ENCODE measurements at places on chromosomes 11 and 22.

DNA sequence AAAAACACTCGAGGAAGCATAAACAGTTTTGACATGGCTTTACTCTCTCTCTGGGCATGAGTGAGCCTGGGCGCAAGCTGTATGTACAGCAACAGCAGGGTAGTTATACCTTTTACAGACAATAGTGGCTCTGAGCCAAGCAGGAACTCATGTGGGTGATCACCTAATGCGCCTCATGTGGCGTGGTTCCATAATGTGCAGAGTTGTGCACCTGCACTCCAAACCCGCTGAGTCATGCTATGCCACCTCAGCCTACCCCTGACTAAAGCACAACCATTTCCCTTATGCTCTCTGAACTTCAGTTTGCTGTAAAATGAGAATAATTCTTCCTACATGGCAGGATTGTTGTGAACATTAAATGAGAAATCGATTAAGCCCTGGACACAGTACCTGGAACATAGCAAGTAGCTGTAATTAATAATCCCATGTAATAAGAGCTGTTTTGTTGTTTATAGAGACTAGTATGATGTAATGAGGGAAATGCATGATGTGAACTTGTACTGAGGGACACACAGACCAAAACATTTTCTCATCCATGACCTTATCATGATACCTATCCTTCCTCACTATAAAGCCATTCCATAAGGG lies 71.6 kb downstream of the CCDC34 start:
- DNase-seq: no peak

GRCh38 chr11:83097429-83098075 lies 25.9 kb upstream of the RAB30 start:
- DNase-seq: no peak

DNA sequence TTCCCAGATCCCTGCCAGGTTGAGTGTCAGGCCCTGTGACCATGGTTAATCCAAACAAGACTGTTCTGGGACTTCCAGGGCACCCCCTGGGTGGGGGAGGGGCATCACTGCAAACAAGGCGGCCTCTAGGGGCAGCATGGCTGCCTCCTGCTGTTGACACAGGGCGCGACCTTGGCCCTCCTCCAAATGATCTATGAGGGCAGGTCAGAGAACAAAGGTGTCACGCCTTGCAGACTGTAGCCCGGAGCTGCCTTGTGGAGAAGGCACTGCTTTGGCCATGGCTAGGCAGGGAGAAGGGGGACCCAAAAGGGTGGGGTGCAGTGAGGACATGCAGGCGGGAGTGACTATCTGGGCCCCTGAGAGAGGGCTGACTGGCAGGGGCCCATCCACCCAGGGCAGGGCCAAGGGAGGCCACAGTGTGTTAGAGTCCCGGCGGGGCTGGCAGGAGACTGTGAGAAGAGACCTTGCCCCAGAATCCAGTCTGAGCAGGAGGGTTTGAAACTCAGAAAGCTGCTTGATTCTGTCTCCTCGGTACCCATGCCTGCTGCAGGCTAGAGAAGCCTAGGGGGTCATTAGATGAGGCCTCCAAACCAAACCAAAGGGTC lies 35.6 kb downstream of the KCNC1 start:
- DNase-seq: no peak

DNA sequence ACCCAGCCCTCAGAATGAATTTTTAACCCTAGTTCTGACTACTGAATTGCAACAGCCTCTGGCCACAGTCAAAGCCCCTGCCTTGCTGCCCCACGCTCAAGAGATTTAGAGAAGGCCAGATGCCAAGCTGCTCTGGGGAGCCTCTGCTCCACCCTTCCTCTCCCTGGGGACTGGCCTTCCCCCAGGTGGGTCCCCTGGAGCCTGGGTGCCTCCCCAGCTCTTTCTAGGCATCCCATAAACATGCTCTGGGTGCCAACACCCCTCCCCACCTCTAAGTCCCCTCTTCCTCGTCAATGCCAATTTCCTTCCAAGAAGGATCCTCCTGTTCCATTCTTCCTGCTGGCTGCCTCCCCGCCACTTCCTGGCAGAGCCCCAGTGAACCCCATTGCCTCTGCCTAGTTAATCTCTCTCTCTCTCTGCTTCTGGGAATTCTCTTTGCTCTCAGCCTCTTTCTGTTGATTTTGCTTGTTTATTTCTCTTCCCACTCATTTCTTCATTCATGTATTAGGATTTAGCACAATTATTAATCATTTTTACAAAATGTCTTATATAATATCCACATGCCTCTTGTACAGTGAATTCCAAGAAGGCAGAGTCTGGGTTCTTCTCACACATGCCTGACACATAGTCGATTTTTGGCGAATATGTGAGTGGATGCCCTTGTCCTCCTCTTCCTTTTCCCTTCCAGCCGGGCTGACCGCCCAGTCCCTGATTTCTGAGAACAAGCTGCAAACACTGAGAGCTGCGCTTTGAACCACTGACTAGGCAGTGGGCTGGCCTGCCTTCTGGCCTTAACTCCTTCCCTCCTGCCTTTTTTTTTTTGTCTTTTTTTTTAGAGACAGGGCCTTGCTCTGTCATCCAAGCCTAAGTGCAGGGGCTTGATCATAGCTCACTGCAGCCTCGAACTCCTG lies 17.5 kb downstream of the UQCR10 start:
- no peak for DNase-seq

DNA sequence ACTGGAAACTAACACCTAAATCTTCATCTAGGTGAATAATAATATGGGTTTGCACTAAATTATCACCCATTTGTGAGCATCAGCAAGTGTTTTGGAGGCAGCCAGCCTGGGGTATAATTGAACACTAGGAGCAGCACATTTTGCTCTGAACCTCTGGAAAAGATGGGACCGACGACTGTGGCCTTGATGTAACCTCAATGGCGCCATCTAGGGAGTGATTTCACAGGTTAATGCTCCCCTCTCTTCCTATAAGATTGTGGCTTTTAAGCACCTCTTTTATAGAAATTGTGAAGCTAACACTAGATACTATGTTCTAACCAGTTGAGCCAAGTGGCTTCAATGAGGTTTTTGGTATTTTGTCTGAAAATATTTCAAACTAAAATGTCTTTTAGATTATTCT lies 203.7 kb downstream of the NELL1 start:
- no peak for DNase-seq

DNA sequence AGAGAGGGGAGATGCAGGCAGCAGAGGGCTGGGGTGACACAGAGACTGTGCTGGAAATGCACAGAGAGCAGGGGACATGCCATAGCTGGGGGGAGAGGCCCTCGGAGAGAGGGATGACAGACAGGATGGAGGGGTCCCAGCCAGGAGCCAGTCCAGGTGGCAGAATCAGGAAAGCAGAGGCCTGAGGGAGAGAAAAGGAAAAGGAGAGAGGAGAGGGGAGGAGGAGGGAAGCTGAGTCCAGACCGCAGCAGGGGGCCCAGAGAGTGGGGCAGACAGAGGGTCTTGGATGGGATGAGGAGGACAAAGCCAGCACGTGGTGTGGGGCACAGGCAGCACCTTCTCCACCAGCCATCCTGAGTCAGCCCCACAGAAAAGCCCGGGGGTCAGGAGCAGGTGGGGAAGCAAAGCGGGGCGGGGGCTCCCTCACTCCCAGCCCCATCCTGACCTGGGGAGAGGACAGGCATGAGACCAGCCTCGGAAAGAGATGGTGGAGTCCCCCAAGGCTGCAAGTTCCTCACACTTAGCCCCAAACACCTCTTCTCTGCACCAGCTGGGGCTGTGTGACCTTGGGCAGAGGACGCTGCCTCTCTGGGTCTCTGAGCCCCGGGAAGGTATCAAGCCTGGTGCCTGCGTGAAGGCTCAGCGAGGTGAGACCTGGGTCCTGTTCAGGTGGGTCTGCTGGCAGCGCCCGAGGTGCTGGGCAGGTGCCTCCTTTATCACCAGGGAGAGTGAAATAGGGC lies 48.0 kb downstream of the IGLL1 start:
- no peak for DNase-seq

GRCh38 chr11:31607914-31608313 lies 98.3 kb downstream of the ELP4 start:
- DNase-seq: no peak

GRCh38 chr11:61814247-61814957 lies 2.4 kb downstream of the FADS1 start:
- DNase-seq: no peak

- DNase-seq: no peak
Measured at GRCh38 chr11:133819746-133820315, 25.5 kb downstream of the SPATA19 start.

- no peak for DNase-seq
Measured at GRCh38 chr11:44632466-44633123, 67.1 kb downstream of the CD82 start.

DNA sequence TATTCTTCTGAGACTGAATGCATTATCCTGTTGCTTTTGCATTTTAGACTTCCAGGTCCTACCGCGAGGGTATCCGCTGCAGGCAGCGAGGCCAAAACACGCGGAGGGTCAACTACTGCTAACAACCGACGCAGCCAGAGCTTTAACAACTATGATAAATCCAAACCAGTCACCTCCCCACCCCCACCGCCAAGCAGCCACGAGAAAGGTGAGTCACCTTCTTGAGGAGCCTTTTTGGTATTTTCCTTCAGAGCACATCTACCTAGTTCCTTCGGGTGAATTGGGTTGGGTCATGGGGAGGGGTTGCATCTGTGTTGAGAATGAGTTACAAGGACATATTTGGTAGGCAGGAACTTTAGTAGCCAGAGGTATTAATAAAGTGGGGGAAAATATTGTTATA lies 179.8 kb downstream of the NAV2 start:
- DNase-seq: no peak

DNA sequence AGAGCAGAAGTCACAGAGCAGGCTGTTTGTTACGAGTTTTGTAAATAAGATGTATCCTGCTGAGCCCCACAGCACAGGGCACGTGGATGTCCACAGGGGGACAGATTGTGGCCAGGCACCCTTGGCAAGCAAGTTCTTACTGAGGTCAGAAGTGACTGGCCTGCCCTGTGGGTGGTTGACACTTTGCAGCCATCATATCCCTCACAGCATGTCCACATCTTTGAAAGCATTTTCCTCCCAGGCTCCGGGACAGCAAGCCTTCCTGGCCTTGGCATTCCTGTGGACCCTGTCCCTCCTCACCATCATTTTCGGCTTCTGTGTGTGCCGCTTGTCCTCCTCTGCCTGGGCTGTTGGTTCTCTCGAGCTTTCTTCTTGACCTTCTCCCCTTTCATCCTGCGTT lies 189.5 kb downstream of the TBC1D22A start:
- DNase-seq: no peak

DNA sequence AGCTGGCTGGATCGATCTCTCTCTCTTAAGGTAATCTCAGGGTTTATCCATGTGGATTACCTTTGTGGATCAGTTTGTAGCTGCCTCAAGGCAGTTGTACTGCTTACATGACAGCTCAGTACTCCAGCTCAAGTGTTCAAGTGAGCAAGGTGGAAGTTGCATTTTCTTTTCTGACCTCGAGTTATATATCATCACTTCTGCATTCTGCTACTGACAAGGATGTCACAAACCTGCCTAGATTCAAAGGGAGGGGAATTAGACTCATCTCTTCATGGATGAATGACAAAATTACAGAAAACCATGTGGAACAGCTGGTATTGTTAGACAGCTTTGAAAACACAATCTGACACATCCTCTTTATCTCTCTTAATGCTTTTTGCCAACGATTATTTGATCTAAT lies 6.1 kb upstream of the TCN2 start:
- DNase-seq: no peak

DNA sequence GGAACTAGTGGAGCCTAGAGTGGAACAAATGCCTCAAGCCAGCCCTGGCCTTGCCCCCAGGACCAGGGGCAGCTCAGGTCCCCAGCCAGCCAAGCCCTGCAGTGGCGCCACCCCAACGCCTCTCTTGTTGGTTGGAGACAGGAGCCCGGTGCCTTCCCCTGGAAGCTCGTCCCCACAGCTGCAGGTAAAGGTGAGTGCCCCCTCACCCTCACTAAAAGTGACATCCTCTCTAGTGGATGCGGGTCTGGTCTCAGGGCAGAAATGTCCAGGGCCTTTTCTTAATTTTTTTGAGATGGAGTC lies 21.5 kb downstream of the MICALL1 start:
- no peak for DNase-seq

DNA sequence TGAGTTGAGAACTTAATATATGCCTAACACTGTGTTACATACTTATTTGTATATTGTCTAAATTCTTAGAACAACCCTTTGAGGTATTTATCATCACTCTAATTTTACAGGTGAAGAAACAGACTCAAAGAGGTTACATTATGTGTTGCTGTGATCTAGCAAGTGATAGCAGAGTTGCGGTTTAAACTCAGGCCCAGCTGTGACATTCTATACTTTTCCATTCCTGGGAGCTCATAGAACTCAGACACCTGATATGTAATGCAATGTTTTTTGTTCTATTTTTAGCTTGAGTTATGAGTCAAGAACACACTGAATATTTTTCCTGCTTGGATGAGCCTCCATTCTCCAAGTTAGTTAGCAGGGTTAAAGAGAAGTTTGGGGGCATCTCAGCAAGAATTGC lies 449.7 kb upstream of the DDI1 start:
- DNase-seq: no peak

DNA sequence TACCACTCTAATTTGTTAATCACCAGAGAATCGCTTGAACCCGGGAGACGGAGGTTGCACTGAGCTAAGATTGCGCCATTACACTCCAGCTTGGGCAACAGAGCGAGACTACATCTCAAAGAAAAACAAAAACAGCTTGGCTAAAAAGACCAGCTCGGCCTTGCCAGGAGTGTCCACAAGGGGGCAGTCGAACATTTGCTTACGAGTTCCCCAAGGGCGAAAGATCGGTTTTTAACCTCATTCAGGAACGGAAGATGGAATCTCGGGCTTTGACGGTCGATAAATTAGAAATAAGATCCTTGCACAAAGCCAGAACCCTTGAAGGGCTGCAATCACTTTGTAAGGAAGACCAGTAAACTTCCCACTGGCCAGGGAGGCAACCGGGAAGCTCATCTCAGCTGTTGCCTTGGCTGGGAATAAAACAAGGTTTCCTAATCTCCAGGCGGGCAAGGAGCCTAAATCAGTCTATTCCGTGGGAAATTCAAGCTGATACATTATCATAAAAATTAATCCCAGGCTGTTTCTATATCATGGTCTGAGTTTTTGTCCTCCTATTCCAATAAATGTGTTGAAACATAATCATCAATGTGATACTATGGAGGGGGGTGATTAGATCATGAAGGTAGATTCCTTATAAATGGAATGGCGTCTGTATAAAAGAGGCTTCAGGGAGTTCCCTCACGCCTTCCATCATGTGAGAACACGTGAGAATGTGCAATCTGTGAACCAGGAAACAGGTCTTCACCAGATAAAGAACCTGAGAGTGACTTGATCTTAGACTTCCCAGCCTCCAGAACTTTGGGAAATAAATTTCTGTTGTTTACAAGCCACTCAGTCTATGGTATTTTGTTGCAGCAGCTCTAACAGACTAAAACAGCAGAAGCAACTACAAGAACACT lies 14.9 kb upstream of the SLC29A2 start:
- peak; percentile 72 for DNase-seq
